T-helper 9 cell (primary cell): ENCODE measurements at places on chromosomes 2 and 18.

DNA sequence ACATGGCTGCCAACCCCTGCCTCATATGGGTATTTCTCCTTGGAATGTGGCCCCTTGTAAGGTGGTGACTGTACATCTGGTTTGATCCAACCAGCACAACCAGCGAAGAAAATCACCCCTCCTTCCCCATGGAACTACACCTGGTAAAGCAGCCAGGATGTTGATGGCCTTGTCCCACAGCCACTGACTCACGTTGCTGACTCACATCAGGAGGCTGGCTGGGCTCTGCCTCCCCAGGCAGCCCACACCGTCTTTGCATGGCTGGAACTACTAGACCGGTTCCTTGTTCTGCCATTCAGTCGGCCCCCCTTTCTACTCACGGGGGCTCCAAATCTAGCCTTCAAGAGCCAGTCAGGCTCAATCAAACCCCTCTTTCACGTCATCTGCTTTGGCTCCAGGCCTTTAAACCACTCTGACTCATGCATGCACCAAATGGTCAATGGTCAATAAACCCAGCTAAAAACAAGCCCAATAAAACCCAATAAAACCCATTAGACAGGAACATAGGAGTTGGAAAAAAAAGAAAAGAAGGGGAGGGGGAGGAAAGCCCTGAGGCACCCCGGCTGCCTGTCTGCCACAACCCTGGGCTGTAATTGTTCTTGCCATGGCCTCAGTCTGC, 114.8 kb downstream of the PLB1 start:
- DNase-seq, result no peak

- no peak for DNase-seq
Observed at GRCh38 chr2:100417711-100418124, 250 bp upstream of the CHST10 start.

DNA sequence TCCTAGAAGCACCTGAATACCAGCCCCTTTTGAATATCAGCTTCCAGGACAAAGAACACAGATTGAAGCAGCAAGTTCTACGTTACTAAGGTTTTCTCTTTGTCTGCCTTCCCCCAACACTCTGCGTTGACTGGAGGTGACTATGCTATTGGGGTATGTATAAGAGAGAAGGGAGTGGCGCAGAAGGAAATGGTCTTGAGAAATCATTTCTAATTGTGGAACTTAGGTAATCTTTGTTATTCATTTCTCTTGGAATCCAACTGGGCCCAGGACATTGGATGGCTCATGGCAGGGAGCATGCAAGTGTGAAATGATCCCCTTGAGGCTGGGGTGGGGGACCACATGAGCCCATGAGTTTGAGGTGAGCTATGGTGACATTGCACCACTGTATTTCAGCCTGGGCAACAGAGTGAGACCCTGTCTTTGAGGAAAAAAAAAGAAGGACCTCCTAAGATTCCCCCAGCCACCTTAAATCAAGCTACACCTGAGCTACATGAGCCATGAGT, 29.7 kb downstream of the XDH start:
- DNase-seq, result no peak

GRCh38 chr2:72924353-72925240, 7.3 kb downstream of the EMX1 start:
- DNase-seq, result no peak

DNA sequence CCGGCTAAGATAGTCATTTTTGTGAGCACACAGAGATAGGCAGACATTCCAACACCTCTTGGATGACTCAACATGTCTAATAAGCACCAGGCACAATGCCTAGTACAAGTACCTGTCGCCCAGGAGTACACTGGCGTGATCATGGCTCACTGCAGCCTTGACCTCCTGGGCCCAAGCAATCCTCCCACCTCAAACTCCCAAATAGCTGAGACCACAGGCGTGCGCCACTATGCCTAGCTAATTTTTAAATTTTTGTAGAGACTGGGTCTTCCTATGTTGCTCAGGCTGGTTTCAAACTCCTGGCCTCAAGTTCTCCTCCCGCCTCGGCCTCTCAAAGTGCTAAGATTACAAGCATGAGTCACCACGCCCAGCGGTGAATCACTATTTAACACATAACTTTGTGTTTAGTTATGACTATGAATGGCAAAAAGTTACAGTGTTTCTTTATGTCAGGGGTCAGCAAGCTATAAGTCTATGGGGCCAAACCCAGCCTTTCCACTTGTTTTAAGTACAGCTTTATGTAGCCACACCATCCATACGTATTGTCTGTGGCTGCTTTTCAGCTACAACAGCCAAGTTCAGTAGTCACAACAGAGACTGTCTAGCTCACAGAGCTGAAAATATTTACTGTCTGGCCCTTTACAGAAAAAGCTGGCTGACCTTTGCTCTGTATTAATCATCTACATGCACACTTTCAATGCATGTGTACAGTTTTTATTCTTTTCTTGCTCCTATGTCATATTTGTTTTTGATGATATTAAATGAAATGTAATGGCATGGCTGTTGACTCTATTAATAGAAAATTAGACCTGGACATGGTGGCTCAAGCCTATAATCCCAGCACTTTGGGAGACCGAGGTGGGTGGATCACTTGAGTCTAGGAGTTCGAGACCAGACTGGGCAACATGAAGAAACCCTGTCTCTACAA, 18.7 kb downstream of the ORC2 start:
- no peak for DNase-seq

- no peak for DNase-seq
Observed at GRCh38 chr18:23849141-23849540, 159.9 kb downstream of the LAMA3 start.

DNA sequence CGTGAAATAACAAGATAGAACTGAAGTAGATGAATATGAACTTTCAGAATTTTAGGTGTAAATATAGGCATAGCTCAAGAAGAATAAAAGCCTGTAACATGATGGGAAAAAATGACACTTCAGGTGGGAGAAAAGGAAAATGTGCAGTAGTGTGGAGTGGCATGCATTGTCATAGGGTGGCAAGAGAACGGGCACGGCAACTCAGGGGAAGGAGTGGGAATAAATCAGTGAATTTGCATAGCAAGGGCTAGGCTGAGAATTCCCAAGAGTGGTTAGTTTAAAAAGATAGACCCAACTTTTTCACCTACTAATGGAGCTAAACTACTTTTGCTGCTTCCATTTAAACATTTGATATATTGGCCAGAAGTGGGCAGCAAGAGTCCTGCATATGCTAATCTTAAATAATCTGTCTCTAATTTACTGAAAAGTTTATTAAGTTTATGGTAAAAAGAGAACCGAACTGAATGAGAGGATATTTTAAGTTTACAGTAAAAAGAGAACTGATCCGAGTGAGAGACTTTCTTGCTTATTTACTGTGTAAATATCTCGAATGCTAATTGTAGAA, 228.1 kb downstream of the CTNNA2 start:
- DNase-seq, result no peak

DNA sequence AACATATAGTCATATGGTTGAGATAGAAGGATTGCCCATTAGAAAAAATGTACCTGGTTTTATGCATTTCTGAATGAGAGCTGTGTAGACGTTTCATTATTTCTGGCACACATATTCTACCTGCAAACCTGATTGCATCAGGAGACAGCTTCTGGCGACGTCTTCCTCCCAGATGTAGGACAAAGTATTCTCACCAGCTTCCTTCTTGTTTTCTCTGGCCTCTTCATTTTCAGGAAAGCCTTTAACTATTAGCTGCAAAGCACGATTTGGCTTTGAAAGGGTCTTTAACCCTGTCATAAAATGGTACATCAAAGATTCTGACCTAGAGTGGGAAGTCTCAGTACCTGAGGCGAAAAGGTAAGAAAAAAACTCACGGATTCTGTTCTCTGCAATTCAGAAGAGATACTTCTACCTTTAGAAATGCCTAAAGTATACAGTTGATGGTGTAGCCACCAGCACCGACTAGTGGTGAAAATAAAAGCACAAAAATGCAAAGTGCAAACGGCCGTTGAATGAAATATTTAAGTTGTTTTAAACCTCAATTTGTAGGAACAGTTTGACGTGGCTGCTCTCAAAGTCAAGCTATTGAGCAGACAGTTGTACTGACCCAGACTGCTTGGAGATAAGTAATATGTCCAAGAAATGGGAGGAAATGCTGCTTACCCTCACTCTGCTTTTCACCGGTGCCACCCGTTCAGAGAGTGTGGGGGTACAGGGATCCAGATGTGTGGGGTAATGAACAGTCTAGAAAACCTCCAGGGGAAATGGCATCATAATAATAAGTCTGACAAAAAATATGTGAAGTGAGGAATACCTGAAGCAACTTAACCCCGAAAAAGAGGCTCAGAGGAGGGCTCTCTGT, 20.2 kb downstream of the IL18RAP start:
- peak; percentile 12 for DNase-seq

DNA sequence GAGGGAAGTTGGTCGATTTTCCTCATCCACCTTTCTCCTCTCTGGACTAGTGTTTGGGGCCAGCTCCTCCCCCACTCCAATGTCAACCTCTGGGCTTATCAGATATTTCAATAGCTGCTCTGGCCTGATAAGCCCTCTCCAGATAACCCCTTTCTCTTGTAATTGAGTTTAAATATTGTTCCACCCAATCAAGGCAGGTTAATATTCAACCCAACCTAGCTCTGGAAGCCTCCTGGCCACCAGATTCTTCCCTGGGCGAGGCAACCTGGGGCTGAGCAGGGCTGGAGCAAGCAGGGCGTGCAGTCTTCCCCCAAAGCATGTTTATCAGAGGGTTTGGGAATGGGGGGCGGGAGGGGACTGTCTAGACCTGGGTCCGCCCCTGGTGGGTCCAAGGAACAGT, 73.8 kb downstream of the TFCP2L1 start:
- no peak for DNase-seq

GRCh38 chr2:63861220-63861822, 19.6 kb downstream of the UGP2 start:
- peak; percentile 45 for DNase-seq

- DNase-seq, result no peak
Observed at GRCh38 chr2:8532438-8532837, 149.4 kb upstream of the ID2 start.

DNA sequence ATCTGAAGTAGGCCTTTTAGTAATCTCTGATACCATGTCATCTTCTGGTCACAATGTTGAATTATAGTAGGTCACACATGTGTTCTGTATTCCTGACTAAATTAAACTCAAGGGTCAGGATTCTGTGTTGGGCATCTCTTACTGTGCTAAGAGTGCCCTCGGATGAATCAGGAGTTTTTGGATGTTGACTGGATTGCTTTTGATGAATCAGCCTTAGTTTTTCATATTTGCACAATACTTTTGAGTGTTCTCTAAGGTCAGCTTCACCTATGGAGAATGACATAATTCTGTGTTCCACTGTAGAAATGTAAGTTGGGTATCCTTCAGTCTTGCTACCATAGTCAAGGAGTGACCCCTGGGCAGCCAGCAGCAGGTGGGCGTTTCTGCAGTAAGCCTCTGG, 190.1 kb downstream of the PTPRM start:
- no peak for DNase-seq

DNA sequence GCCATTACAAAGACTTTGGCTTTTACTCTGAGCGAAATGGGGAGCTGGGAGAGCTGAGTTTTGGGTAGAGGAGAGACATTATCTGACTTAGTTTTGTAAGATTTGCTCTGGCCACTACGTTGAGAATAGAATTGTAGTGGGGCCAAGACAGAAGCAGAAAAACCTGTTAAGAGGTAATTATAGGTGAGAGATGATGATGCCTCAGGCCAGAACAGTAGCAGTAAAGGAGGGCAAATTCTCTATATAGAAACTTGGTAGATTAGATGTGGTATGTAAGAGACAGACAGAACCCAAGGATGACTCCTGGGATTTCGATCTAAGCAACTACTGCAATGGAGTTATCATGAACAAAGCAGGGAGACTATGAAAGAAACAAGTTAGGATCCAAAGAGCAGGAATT, 17.4 kb upstream of the CREB1 start:
- DNase-seq, result no peak

DNA sequence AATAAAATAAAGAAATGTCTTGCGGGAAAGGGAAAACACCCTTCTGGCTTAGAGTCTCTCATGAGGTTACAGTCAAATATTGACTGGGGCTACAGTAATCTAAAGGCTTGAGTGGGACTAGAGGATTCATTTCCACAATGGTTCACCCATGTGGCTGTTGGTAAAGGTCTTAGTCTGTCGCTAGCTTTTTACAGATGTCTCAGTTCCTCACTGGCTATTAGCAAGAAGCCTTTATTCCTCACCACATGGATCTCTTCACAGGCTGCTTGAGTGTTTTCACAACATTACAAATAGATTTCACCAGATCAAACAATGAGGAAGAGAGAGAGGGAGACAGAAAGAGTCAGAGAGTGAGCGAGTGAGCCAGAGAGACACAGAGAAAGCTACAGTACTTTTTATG, 8.3 kb upstream of the ZC3H15 start:
- DNase-seq, result no peak

GRCh38 chr2:181240844-181241243, 216.3 kb upstream of the ITGA4 start:
- DNase-seq, result no peak

DNA sequence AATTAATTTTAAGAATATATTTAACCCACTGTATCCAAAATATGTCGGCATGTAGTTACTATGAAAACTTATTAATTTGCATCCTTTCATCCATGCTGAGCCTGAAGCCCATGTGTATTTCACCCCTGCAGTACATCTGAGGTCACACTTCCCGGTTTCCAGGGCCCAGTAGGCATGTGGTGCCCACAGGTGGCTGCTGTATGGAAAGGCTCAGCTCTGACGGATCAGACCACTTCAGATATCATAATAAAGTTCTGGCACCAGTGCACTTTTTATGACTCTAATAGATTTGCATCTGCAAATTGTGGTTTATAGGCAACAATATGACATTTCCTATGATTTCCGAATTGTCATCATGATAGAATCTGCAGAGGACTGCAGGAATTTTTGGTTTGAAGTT, 22.5 kb downstream of the SH3RF3 start:
- no peak for DNase-seq

DNA sequence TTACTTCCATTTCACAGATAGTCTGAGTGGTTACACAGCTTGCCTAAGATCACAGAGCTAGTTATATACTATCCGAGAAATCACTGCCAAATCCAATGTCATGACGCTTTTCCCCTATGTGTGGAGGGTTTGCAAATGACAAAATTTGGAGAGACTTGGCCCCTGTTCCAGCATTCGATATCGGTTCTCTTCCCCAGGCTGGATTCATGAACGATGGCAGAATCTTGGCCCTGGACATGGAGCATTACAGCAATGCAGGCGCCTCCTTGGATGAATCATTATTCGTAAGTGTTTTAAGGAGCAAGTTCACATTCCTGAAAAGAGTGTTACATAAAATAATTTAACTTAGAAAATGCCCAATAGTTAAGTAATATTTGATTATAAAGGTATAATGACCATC, 55.1 kb downstream of the AOX1 start:
- DNase-seq, result no peak

GRCh38 chr18:2531751-2532150, 39.6 kb downstream of the METTL4 start:
- no peak for DNase-seq

- DNase-seq, result no peak
Observed at GRCh38 chr18:25237571-25238267, 114.2 kb downstream of the ZNF521 start.

- DNase-seq, result no peak
Observed at GRCh38 chr18:46416706-46417638, 240.0 kb downstream of the LOXHD1 start.

GRCh38 chr2:205311201-205311600, 371.1 kb upstream of the NRP2 start:
- DNase-seq, result no peak

- DNase-seq, result no peak
Observed at GRCh38 chr18:46387441-46388131, 269.4 kb downstream of the LOXHD1 start.
